ENCODE measurements at places on chromosomes 12 and 14.

GRCh38 chr14:75837151-75837787, 144.5 kb downstream of the TGFB3 start:
- no peak for DNase-seq

DNA sequence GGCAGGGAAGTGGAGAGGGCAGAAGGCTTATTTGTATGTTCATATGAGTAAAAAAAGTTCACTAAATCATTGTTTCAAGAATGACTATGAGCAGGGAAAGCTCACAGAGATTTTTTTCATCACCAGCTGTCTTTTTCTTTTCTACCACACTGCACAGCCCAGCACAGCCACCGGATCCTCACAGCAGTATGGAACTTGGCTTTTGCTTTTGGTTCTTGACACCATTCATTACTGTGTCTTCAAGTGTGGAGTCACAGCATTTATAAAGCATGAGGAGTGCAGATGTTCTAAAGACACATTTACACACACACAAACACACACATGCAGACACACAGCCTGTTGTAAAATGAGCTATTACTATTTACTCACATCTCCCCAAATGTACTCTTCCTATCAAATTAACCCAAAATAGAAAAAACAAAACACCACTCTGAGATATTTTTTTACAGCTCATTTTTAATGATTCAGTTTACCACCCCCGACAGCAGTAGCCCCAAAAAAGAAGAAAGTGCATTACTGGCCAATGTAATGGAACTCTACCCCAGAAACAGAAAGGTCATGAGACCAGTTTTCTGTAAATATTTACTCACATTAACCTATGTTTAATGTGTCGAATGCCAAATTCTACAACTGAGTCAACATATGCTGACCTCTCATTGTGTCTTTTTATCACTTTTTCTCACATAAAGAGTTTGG, 60.5 kb downstream of the BTG1 start:
- DNase-seq, result no peak

GRCh38 chr12:75945581-75945980, 86.0 kb downstream of the PHLDA1 start:
- no peak for DNase-seq

DNA sequence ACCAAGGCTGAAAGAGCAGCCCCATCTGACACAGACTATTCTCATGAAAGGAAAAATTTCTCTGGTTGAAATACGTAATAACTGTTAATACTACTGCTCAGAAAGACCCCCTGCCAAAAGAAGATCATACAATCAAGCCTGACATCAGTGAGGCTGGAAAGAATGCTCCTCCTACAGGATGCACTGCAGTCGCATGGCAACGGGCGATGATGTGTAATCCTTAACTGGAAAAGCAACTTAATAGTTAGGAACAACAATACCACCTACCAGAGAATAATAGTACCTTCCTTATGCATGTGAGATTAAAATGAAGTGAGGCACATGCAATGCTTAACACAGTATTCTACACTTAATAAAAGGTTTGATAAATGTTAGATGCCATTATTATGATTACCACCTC, 1.2 kb upstream of the GOLGA5 start:
- no peak for DNase-seq

DNA sequence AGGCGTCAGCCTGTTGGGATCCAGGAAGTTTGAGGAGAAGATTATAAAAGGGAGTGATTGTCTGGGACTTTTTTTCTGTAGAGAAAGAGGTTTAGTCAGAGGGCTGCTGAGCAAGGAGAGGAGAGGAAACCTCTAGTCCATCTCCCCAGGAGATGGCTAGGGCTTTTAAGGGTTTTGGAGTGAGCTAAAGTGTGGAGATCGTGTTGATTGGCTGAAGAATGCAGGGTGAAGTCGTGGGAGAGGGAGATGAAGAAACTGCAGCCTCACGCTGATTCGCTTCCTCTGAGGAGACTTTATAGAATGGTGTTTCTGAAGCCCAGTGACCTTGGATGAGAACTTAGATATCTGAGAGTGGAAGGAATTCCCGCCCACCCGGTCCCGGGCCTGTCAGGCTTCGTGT, 193.7 kb upstream of the PWP1 start:
- no peak for DNase-seq

GRCh38 chr14:53450871-53451270, 297.7 kb upstream of the DDHD1 start:
- DNase-seq, result no peak

- DNase-seq, result no peak
These were observed 4.0 kb upstream of the TMEM229B start for GRCh38 chr14:67492538-67492937.

DNA sequence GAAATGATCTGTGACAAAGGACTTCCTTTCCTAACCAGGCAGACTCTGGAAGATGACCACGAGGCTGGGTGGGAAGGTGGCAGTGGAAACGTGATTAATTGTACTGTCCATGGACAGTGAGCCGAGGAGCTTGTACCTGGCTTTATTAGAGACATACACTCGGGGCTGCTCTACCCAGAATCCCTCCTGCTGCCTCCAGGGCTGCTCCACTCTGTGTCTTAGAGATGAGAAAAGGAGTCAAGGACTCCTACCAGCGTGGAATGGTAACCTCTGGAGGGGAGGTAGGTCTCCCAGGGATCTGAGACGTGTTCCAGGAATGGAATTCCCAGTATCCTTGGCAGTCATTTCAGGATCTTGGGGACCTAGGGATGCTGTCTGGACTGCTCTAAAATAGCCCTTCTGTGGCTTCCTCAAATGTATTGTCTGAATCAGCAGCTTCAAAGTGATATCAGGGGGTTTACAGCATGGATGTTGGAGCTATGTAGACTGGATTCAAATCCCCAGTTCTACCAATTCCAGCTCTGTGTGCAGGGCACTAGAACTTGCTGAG, 237.8 kb downstream of the CACNA1C start:
- no peak for DNase-seq

DNA sequence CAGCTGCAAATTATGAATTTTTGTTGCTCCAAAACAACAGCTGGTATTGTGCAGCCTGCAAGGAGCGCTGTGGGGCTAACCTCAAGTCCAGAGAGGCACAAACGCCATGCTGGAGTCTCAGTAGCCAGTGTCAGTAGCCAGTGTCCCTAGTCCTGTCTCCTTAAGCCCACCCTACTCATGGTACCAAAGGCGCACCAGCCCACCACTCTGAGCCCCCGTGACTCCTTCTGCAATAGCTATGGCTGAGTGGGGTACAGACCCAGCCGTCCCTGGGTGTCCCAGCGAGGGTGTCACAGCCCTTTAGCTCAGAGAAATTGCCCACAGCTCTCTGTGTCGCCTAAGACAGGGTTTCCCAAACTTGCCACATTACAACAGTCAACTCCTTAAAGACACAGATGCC, 65.2 kb downstream of the ARL6IP4 start:
- no peak for DNase-seq

GRCh38 chr12:119176267-119177055, 2.3 kb upstream of the HSPB8 start:
- peak; percentile 45 for DNase-seq

- no peak for DNase-seq
These were observed 150.7 kb downstream of the CAND1 start for GRCh38 chr12:67419810-67420209.

DNA sequence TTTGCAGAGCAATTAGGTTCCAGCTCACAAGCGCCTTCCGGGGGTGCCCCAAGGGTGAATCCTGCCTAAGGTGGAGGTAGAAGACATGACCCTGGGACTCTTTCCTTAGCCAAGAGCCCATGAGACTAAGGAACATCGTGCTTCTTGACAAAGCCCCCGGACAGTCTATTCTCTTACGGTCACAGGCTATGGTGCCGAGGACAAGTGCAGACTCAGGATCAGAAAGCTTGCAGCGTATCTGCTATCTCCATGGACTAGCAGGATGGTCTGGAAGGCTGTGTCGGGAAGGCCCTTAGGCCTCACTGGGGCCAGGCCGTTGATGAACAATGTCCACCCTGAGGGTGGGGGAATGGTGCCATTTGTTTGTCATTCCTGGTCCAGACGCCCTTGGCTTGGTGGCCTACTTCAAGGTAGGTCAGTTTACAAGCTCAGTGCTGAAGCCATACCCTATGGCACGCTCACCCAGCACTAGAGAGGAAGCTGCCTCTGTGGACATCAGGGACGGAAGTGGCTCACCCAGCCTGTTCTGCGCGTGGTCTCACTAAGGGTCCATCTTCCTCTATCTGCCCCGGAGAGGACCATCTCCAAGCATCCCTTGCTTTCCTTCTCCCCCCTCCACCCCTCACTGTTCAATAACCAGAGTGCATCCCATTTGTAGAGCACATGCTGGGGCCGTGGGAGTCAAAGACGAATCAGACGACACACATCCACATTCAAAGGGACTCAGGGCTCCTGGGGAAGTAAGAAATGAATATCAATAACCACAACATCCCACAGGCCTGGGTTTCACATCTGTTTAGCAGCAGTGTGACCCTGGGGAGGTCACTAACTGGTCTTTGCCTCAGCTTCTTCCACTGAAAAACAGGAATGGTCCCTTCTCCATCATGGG, 45.0 kb upstream of the IQSEC3 start:
- DNase-seq, result no peak

DNA sequence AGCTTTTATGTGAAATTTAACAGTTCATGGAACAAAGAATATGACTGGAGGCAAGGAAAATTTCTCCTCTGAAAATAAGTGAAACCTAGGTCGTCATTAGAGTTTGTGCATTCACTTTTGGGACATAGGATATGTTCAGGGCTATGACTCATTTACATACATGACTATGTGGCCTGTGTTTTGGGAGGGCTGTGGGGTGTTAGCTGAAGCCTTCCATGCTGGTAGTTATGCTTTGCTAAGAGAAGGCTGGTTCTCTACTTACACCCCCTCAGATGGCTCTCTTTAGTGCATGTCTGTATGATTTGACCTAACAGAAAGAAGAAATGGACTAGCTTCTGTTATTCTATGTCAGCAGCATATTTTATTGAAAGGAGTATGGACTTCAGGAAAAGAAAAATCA, 416.5 kb upstream of the GARIN6 start:
- no peak for DNase-seq

- DNase-seq, result no peak
These were observed 92.1 kb downstream of the BCL11B start for GRCh38 chr14:99179946-99180345.

DNA sequence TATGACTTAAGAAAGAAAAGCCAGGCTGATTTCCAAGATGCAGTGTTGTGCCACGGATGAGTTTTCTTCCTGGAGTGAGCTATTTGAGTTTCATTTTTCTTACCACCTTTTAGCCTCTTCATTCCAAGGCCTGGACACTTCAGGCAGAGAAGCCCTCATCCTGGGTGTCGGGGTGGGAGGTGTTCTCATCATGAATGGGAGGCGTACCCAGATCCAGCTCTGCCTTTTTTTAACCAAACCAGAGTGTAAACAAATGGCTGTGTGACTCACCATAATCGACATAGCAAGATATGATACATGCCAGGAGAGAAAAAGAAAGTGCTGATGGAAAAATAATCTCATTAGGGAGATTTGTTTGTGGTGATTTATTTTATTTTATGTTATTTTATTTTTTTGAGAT, 79.9 kb downstream of the ARF6 start:
- no peak for DNase-seq

GRCh38 chr12:82055391-82055790, 296.2 kb upstream of the PPFIA2 start:
- no peak for DNase-seq

DNA sequence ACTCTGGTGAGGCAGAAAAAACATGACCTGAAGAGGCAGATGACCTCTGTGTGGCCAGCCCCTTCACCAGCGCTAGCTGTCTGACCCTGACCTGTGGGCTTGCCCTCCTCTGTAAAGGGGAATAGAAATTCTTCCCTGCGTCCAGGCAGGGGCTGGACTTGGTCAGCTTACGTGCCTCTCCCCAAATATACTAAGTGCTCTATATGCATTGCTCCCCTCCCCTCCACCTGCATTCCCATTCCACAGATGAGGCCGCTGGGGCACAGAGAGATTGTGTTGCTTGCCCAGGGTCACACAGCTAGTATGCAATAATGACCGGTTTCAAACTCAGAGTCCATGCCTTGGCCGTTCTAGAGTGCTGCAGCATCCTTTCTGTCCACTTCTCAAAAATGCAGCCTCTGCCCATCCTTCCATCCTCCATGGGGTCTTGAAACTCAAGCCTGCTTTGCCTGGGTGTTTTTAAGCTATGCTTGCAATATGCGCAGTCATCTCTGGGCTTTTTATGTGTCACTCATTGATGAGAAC, 303.9 kb downstream of the CACNA1C start:
- DNase-seq, result no peak

GRCh38 chr14:94885481-94886155, 115.7 kb upstream of the GSC start:
- no peak for DNase-seq

GRCh38 chr14:24266344-24267244, 3.6 kb upstream of the TGM1 start:
- no peak for DNase-seq

- DNase-seq, result no peak
These were observed 25.1 kb upstream of the GPHB5 start for GRCh38 chr14:63343878-63344277.

- no peak for DNase-seq
These were observed 16.0 kb downstream of the LRTM2 start for GRCh38 chr12:1836241-1836803.

GRCh38 chr12:105378911-105379310, 48.4 kb downstream of the C12orf75 start:
- DNase-seq, result no peak

- DNase-seq, result no peak
These were observed 162.6 kb downstream of the PPFIA2 start for GRCh38 chr12:81596558-81596957.

DNA sequence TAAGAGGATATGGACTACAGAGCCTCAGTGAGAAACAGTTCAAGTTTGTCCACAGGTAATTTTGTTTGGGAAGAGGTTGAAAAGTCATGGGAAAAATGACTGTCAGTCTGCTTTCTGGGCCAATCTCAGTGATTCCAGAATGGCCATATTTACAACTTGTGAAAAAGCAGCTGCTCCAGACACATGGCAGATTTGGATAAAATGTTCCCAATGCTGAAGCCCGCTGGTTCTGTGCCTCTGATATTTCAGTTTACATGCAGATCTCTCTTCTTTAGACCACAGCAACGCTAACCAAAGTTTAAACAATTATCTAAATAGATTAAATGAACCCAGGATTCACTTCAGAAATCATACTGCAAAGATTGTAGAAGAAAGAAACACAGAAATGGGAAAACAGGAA, 222.8 kb downstream of the SOX5 start:
- DNase-seq, result no peak

DNA sequence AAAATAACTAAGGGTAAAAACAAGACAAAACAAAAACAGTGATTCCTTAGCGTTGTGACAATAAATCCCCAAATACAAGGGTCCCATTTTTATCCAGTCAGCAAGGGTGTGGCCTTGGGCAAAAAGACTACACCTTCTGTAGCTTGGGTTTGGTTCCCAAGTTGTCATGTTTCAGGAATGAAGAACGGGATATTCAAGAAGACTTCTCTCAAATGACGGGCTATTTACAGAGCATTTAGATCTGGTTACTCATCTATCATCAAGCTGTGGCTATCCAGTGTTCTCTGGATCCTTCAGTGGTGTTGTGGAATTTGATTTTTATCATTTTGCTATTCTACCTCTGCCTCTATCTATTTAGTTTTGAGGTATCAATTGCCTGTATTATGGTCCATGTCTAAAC, 219.7 kb downstream of the SLC25A21 start:
- no peak for DNase-seq

GRCh38 chr12:132194056-132194455, 49.8 kb downstream of the NOC4L start:
- DNase-seq, result no peak

- DNase-seq, result no peak
These were observed 38.5 kb upstream of the SLCO1C1 start for GRCh38 chr12:20656600-20656999.

Data from keratinocyte (primary cell).